Tibial nerve (tissue), 4 donors: ENCODE measurements at places on chromosomes 5 and 9.

GRCh38 chr5:60856066-60856465, 12.0 kb upstream of the ELOVL7 start:
- DNase-seq, result no peak

GRCh38 chr9:25472681-25473080, 205.6 kb downstream of the TUSC1 start:
- no peak for DNase-seq

DNA sequence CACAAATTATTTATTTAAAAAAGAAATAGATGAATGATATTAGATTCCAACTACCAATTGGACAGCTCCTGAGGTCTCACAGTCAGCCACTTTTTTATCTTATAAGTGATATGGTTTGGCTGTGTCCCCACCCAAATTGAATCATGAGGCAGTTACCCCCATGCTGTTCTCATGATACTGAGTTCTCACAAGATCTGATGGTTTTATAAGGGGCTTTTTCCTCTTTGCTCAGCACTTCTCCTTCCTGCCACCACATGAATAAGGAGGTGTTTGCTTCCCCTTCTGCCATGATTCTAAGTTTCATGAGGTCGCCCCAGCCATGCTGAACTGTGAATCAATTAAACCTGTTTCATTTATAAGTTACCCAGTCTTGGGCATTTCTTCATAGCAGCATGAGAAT, 12.9 kb downstream of the NLN start:
- DNase-seq, result no peak

- peak; percentile 47 for DNase-seq
Observed at GRCh38 chr5:126780165-126780827, 3.4 kb downstream of the LMNB1 start.

- DNase-seq, result no peak
Observed at GRCh38 chr5:116075191-116075831, 9.5 kb upstream of the COMMD10 start.
